ENCODE measurements at places on chromosomes 12 and 14.

DNA sequence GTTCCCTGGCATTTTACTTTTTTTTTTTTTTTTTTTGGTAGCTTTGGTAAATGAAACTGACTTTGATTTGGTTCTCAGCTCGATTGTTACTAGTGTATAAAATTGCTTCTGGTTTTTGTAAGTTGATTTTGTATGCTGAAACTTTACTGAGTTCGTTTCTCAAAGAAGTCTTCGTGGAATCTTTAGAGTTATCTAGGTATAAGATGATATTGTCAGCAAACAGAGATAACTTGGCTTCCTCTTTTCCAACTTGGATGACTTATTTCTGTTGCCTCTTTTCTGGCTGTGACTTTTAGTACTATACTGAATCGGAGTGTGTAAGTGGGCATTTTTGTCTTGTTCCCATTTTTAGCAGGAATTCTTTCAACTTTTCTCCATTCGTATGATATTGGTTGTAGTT, 28.1 kb downstream of the USP15 start:
- DNase-seq: no peak

DNA sequence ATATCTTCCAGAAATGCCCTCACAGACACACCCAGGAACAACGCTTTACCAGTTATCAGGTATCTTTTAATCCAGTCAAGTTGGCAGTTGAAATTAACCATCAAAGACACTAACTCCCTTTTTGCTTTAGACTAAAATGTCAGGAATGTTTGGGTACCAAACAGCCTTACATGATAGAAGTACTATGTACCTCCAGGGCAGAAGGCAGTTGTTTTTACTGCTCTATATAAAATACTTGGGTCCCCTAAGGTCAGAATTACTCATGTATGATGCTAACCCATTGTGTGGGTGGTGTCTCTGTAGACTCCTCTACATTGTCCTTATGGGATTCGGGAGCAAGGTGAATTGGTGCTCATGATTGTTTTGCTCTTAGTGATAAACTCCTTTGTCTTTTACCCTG, 492.5 kb upstream of the FLRT2 start:
- no peak for DNase-seq

DNA sequence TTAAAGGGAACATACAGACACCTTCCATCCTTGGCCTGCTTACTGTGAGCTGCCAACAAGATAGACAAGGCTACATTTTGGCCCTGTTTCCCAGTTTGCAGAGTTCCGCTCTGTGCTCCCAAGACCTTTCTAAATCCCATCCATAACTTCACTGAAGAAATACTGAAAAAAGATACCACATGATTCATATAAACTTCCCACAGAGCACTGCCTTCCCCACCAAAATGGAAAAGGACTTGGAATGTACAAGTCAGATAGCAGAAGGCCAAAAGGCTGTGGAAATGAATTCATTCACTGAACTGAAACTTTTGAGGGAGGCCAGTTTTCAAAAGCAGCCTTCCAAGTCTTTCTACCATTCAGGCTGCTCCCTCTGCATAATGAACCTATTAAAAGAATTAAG, 29.6 kb downstream of the PDZRN4 start:
- no peak for DNase-seq

DNA sequence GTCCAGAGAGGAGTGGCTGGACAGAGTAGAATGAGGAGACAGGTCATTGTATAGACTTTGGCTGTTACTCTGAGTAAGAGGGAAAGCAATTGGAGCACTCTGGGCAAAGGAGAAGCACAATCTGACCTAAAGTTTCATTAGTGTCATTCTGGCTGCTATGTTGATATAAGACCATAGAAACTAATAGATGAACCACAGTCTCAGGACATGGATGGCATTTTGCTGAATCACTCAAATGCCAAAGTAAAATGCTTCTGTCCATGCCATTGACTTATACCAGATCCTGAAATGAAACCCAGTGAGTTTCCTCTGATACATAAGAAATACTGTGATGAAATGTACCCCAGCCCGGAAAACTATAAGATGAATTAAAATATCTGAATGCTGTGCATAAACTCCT, 65.8 kb upstream of the COCH start:
- no peak for DNase-seq

GRCh38 chr12:19223695-19224094, 94.2 kb downstream of the PLEKHA5 start:
- DNase-seq: no peak

GRCh38 chr14:98167275-98167674, 1104.7 kb downstream of the BCL11B start:
- DNase-seq: no peak

GRCh38 chr14:36661506-36662257, at the start of gene PAX9:
Gene PAX9, plus strand, starts transcription at chr14:36661860. Its CDS starts 230 bp downstream, at chr14:36662090.
- no peak for DNase-seq

GRCh38 chr12:56425193-56425592, 24.0 kb downstream of the TIMELESS start:
- DNase-seq: no peak

DNA sequence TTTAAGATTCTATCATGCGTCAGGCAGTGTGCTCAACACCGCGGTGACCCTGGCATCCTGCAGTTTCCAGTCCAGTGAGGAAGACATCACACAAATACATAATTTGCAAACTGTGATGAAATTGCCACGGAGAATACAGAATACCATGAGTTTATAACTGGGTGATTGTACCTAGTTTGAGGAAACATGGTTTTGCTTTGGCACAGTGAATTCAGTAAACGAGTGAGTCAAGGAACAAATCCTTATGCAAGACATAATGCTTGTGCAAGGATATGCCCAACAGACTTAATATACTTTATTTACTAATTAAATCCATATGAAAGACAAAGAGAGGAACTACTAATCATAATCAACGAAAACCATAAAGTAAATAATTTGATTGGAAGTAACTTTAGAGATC, 311.8 kb upstream of the TMTC1 start:
- no peak for DNase-seq

DNA sequence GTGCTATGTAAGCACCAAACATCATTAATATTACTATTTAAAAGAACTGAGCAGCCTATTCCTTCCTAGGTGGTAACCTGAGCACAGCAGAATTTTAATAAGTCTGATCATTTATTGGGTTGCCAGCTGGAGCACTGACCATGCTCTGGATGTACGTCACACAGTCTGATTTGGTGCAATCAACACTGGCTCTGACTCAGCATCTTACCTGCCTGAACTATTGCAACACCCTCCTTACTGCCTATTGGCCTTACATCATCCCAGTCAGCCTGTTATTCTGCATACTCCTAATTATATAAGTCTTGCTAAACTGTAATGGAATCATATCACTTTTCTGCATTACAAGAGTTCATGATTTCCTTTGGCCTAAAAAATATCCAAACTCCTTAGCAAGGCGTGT, 149.7 kb downstream of the PTPRO start:
- DNase-seq: no peak

DNA sequence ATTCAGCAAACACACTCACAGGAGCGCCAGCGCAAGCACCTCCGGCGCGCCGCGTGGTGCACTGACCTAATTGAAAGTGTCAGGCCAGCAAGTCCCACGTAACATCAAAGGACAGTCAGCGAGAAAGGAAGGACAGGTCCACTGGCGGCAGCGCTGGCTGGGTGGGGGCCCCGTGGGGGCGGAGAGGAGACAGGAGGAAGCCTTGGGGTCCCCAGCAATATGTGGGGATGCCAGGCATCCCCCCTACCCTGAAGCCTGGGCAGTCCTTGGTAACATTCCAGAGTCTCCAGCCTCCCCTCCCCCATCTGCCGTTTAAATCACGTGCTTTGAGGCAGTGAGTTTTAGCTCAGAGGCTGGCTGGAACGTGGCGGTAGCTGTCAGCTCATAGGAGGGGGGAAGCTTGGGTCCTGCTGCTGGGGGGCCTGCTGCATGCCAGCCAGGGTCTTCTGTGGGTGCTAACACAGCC, 159.2 kb downstream of the CALM1 start:
- DNase-seq: no peak

DNA sequence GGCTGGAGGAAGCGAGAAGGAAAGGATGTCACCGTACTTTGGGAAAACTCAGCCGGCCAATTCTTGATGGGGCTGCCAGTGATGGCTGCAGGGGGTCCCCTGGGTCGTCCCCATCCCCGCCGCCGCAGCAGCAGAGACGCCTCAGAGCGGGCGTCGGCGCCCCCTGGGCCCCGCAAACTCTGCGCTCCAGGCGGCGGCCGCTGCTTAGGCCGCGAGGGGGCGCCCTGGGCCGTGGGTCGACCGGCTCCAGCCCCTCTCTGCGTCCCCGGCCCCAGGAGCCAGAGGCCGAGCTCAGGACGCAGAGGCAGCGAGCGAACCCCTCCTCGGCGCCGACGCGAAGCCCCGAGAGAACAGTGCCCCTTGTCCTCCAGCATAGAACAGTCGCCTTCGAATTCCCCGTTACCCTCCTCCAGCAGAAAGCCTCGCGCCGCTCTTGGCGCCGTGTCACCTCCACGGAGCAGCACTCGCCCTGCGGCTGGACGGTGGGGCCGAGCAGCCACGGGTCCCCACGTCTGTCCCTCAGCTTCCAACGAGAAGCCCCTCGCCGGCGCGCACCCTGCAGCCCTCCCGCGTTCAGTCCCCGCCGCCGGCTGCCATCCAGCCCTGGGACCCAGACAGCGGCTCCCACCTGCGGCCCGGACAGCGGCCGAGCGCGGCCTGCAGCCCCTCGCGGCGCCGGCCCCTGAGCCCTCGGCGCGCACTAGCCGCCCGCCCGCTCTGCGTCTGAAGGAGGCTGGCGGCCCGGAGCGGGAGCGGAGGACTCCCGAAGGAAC, 106.6 kb downstream of the PRICKLE1 start:
- no peak for DNase-seq

GRCh38 chr14:73140811-73141323, 4.6 kb downstream of the PSEN1 start:
- no peak for DNase-seq

DNA sequence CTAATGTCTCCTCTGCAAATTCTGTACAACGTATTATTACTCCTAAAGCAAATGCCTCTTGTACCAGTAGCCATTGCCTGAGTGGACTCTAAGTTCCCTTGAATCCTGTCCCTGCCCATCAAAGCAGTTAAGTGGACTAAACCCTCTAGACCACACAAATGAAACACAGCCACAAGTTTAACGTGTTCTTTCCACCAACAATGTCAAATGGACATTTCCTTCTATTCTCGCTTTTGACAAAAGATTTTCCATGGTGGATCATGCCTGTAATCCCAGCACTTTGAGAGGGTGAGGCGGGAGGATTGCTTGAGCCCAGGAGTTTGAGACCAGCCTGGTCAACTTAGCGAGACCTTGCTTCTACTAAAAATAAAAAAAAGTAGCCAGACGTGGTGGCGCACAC, 15.9 kb downstream of the CCDC88C start:
- no peak for DNase-seq

DNA sequence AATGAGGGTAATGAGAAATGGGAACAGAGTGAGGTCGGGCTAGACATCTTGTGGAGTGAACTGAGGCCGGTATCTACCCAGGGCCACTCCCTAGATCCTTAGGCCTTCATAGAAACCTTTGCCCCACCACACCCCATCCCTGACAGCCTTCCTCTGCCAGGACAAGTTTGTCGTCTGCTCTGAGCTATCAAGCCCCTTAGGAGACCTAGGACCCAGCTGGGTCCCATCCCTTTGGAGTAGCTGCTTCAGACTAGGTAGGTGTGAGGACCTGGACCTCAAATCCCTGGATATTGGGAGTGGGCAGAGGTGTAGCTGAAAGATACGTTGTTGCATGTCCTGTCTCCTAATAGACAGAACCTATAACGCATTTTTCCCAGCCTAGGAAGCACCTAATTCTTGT, at the start of gene TMEM253:
Gene TMEM253 (plus strand): TSS at position 136 of the 400 bp plus-strand sequence. CDS start 278 bp downstream, outside the sequence.
- no peak for DNase-seq

DNA sequence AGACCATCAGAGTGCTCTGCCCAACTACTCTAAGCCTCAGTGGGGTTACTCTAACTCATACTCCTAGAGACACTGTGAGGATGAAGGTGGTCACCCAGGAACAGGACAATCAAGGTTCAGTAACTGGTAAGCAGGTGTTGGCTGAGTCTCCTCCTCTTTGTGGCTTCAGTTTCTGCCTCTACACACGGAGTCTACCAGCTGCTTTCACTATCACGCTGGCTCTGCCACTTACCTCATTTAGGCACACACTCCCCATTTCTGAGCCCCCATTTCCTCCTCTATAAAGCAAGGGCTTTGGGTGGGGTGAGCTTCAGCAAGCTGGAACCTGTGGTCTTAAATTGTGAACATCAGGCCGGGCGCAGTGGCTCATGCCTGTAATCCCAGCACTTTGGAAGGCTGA, 7.3 kb upstream of the TCHP start:
- no peak for DNase-seq

GRCh38 chr12:120739031-120739762, 13.6 kb downstream of the ACADS start:
- DNase-seq: no peak

- DNase-seq: no peak
Measured at GRCh38 chr12:49529414-49529813, 9.4 kb upstream of the KCNH3 start.

DNA sequence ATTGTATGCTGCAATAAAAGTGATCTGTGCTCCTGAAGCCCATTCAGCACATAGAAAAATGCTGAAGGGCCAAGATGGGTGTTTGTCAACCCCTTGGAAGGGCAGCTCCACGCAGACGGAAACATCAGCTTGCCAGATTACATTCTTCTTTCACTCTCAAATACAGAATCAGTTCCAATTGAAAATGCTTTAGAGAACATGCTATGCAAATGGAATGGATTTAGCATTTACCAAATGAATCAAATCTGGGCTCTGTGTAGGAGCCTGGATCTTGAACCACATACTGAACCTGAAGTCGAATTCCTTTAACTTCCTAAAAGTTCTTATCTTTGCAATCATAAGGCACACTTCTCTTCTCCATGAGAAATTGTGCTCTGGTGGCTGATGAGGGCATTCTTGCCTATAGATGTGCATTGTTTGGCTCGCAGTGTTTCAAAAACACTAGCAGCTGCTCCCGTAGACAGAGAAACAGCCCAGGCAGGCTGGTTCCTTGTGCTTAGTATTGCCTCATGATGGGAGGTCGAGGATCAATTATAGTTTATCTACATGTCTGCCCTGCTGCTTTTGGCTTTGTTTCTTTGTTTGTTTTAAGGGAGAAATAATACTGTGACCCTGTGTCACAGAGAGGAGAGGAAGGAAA, 489.8 kb upstream of the FLRT2 start:
- DNase-seq: no peak

DNA sequence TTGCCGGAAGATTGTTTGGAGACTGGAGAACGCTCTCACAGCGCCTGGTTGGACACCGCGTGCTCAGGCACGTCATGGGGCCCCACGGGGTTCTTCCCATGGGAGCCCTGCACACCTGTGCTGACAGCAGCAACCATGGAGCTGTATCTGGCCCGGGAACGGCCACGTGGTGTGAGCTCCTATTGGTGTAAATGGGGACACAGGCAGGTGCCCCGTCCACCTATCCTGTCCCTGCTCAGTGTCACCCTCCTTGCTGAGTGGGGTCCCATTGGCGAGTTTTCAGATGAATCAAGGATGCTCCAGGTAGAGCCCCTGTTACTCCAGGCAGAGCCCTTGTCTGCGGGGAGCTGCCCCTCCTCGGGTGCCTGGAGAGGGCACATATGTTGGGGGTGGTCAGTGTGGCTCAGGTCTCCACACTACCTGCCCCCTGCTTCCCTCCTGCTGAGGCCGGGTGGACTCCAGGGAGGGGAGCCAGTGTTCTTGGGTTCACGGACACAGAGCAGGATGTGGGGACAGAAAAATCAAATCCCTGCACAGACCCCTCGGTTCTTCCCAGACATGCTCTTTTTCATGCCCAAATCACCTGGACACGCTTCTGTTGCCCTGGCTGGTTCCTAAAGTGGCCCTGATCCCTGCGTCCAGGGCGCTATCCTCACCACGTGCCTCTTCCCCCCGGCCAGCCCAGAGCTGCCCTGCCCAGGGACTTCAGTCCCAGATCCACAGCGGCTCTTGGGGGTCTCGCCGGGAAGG, 250.1 kb downstream of the ADGRD1 start:
- DNase-seq: no peak
